ENCODE measurements at places on chromosomes 6 and 20. TPM values are rescaled to one million over a fixed set of nuclear protein-coding genes. Genes with fewer than 3 reads are reported as not detected.

The HAO1 gene
- total RNA-seq, result not detected

The EDN1 gene
- total RNA-seq, result 0.28 TPM

DNA sequence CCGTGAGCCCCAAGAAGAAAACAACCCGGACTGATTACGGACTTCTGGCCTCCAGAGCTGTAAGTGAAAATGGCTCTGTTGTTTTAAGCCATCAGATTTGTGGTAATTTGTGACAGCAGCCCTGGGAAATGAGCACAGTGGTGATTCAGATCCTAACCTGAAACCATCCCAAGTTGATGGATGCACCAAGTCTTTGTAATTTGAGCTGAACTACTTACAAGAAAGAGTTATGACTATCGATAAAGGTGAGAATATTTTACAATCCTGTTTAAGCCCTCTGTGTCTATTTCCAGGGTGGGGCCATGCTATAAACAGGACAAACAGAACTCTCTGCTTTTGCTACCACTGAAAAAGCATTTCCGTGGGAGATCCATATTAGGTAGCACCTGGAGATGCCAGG is 19.1 kb upstream of the RIN2 start:
- H3K36me3 ChIP-seq, result no peaks in the 10 kb centered on the region
- no peak overlapping the region for H3K4me3 ChIP-seq
- peaks cover 9% of the 10 kb centered on the region for H3K27me3 ChIP-seq
- DNase-seq, result no peak
- peaks cover 11% of the 10 kb centered on the region for H3K4me1 ChIP-seq
- no peak overlapping the region for H3K27ac ChIP-seq

GRCh38 chr20:31923388-31924331 is 28.2 kb downstream of the PDRG1 start:
- no peak overlapping the region for H3K4me3 ChIP-seq
- DNase-seq, result peak; percentile 2
- H3K36me3 ChIP-seq, result no peaks in the 10 kb centered on the region
- no peak overlapping the region for H3K27ac ChIP-seq
- peaks cover 18% of the 10 kb centered on the region for H3K27me3 ChIP-seq
- peaks cover 12% of the 10 kb centered on the region for H3K4me1 ChIP-seq

- DNase-seq, result no peak
- H3K4me1 ChIP-seq, result no peaks in the 10 kb centered on the region
- H3K27me3 ChIP-seq, result no peaks in the 10 kb centered on the region
- no peak overlapping the region for H3K4me3 ChIP-seq
Observed at GRCh38 chr6:63926950-63927927, 291.6 kb downstream of the PHF3 start.

DNA sequence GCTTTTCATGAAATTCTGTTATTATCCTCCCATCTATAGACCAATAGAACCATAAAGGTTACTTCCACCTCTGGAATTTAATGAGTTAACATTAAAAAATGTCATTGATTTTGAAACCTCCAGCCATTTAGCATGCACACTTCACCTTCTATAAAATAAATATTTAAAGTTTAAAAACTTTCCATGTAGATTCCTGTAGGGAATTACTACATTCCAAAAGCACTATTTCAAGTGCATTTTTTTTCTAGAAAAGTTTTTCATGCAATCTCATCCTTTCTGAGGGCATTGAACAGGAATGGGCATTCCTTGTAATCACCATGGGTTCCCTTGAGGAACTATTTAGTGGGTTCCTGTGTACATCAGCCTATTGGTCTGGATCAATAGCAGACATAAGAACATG is 253.8 kb upstream of the RIN2 start:
- no peaks in the 10 kb centered on the region for H3K27me3 ChIP-seq
- H3K36me3 ChIP-seq, result no peaks in the 10 kb centered on the region
- no peak overlapping the region for H3K4me3 ChIP-seq
- DNase-seq, result no peak
